AG09319 (cell line): ENCODE measurements at places on chromosomes 4 and X.
A peak's percentile ranks its signal among the peaks of the same experiment; 100 is the strongest.

DNA sequence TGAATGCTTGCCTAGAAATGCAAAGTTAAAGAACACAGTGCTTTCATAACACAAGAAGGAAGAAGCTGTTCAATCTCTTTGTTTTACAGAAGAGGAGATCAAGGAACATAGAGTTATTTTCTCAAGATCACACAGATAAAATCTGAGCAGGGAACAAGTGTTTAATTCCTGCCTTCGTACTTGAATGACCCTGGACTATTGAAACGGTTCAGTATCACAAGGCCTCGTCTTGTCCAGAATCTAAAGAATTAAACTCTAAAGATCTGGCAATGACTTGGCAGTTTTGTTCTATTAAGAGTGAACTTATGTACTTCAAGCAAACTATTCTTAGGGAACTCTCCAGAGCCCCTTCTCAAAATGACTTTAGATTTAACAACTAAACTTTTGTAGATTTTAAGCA lies 97.7 kb downstream of the ANXA5 start:
- no peak for DNase-seq

DNA sequence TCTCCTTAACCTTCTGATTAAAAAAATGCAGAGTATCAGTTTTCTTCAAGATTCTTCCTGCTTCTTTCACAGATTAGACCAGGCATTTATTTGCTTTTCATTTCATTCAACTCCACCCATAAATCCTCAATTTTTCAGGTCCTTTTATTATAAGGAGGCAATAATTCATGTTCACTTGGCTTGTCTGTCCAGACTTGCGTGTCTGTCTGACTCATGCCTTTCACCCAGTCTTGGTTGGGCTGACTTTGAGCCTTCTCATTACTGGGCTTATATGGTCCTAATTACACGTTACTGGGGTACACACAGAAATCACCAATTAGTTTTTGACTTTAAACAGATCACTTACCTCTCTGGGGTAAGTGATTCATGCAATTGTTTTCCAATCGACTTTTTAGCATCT lies 48.8 kb upstream of the GALNT7 start:
- DNase-seq = no peak

- no peak for DNase-seq
Measured at GRCh38 chrX:154294791-154295574, at the start of gene TEX28. Gene TEX28 (minus strand): TSS chrX:154295124. CDS start chrX:154292117, 3,007 bp downstream.

DNA sequence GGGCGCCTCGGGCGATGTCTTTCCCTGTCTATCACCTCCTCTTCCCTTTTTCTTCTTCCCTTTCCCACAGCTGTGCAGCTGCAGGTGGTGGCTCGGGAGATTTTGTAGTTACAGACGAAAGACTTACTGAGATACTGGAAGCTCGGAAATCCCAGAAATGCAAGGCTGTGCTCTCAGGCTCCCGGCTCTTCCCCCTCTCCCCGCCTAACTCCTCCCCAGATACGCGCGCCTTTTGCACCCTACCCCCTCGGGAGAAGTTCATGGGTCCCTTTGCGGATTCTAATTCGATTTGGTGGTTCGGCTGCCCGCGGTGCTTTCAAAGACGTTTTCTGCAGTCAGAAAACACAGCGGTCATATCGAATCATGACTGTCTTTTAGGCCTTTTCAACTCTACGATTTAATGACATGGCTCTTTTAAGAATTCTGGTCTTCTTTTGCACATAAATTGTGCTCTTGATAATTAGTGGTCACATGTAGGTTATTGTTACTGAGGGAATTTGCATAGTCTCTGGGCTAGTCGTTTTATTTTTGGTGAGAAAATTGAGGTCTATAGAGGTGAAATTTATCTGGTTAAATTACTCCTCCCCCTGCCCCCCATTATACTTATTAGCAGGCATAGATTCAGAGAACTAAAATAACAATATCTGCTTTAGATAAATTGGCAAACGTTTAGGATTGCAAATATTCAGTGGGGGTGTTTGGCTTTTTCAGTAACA lies 1.6 kb downstream of the SEPTIN11 start:
- no peak for DNase-seq

- no peak for DNase-seq
Measured at GRCh38 chrX:30831082-30831481, 58.0 kb downstream of the TAB3 start.

DNA sequence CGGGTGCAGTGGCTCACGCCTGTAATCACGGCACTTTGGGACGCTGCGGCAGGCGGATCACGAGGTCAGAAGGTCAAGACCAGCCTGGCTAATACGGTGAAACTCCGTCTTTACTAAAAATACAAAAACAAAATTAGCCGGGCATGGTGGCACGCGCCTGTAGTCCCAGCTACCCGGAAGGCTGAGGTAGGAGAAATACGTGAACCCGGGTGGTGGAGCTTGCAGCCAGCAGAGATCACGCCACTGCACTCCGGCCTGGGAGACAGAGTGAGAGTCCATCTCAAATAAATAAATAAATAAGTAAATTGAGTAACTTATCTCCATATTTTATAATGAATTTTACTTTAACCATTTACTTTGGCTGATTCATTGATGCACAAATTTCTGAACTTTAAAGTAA lies 1913.3 kb downstream of the PCDH7 start:
- DNase-seq = no peak

GRCh38 chr4:11408233-11408967 lies 20.3 kb downstream of the HS3ST1 start:
- DNase-seq = no peak

DNA sequence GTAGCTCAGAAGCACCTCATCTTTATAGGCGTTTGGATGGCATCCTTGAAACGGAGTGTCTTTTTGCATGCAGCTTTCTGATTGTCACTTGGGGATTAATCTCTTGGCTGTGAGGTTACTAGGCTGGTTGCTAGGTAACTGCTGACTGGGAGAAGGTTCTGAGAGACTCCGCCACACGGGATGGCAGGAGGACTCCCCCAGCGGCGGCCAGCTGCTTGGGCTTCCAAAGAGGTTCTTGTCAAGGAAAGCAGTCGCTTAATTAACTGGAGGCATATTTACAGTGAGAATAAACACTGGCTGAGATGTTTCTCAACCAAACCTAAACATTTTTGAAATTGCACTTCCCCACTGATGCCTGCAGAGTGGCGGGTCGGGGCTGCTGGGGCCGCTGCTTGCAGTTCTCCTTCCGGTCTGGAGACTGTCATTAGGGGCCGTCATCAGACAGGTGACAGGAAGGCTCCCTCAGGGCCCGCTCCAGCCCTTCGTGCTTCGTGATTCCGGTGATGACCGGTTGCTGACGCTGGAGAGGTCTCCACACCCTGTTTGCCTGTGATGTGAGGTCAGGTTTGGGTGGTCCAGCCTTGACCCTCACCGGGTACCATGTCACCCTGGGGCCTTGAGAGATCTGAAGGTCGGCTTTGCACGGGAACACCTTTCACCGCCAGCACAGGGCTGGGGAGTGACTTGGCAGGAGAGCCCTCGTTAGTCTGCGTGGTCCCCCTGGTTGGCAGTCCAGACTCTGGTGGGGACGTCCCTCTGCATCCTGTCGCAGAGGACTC lies 9.1 kb downstream of the NSG1 start:
- no peak for DNase-seq

DNA sequence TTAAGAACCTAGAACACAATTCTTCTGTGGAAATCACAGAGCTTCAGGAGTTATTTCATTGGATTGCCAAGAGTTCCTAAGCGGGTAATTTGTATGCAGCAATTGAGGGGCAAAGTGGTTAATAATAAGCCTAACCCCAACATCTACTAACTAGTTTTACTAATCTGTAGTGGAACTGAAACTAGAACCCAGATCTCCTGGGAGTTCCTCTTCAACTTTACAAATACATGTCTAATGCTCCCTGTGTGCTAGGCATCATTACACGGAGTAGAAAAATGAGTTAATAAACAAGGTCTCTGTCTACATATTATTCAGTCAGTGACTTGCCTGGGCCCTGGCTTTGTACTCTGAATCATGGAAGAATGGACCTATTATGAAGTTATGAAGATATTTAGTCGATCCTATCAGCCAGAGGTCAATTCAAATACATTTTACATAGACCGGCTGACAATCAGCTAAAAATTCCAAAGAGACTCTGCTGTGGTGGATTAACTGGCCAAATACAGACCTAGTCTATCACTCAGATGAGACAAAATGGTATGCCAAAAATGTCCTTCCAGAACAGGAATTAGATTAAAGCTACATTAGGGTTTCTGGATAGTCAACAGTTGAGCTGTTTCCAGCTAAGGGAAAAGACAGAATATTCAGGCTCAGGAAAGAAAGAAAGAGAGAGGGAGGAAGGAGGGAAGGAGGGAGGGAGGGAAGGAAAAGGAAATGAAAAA lies 326.0 kb downstream of the FBXW7 start:
- DNase-seq = no peak

GRCh38 chr4:183876268-183876934 lies 28.7 kb upstream of the STOX2 start:
- DNase-seq = peak; percentile 20

- DNase-seq = no peak
Measured at GRCh38 chr4:71004281-71004851, 10.9 kb downstream of the DCK start.

- DNase-seq = peak; percentile 66
Measured at GRCh38 chrX:134670134-134670924, 12.1 kb upstream of the PLAC1 start.

DNA sequence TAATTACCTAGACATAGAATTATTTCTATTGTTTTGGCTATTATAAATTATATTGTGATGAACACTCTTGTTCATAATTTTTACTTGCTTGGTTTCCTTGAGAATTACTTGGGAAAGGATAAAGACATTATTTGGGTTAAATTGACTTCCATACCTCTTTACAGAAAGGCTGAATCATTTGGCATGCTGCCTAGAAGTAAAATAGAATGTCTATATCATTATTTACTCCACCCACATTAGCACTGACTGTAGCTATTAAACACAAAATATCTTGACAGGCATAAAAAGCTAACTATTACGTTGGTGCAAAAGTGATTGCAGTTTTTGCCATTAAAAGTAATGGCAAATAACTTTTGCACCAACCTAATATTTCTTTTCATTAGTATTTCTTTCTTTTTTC lies 29.7 kb upstream of the ADH6 start:
- DNase-seq = no peak

GRCh38 chr4:55546756-55547465 lies at the start of gene CLOCK:
Gene CLOCK (minus strand): TSS chr4:55546909. CDS start chr4:55482785, 64,124 bp downstream.
- DNase-seq = peak; percentile 73

GRCh38 chr4:172794307-172794703 lies 374.3 kb upstream of the GALNT7 start:
- no peak for DNase-seq

GRCh38 chr4:105433421-105433820 lies 40.4 kb downstream of the PPA2 start:
- no peak for DNase-seq

- no peak for DNase-seq
Measured at GRCh38 chr4:138414202-138414601, 172.1 kb upstream of the SLC7A11 start.

GRCh38 chrX:18949291-18949943 lies 34.5 kb downstream of the PHKA2 start:
- DNase-seq = no peak

GRCh38 chr4:64713256-64713840 lies 304.1 kb upstream of the TECRL start:
- no peak for DNase-seq

DNA sequence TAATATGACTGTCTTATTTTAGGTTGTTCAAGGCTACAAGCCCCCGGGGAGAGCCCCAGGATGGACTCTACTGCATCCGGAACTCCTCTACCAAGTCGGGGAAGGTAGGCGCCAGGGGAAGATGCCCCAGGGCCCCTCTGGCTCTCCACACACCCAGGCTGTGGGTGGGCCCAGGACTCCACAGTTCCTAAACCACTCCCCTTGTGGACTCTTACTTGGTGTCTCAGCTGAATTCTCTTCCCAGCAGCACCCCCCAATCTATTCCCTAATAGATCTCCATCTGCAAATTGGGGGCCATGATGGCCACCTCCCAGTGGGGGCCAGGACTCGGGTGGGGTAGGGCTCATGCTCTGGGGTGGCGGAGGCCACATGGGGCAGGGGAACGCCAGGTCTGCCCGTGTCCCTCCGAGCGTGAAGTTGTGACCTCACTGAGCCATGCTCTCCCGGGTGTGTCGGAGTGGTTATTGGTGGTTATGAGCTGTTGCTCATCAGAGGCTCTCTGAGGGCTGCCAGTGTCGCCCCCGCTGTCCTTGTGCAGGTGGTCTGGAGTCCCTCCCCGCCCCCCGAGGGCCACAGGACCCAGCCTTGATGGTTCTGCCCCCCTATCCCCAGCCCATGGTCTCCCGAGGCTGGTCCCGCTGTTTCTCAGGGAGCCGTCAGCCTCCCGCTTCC lies 11.2 kb upstream of the ADD1 start:
- DNase-seq = no peak

- DNase-seq = no peak
Measured at GRCh38 chr4:141356321-141356962, 135.7 kb downstream of the ZNF330 start.

- no peak for DNase-seq
Measured at GRCh38 chr4:169050284-169050683, 40.2 kb upstream of the CBR4 start.

- no peak for DNase-seq
Measured at GRCh38 chrX:83934220-83934619, 73.3 kb downstream of the CYLC1 start.

- no peak for DNase-seq
Measured at GRCh38 chrX:42237956-42238355, 314.6 kb upstream of the CASK start.

GRCh38 chrX:148380650-148381561 lies 119.5 kb upstream of the AFF2 start:
- DNase-seq = no peak

GRCh38 chr4:41981456-41981855 lies at the start of gene DCAF4L1:
Gene DCAF4L1 (plus strand): TSS chr4:41981756. CDS start chr4:41981793, 37 bp downstream.
- no peak for DNase-seq

DNA sequence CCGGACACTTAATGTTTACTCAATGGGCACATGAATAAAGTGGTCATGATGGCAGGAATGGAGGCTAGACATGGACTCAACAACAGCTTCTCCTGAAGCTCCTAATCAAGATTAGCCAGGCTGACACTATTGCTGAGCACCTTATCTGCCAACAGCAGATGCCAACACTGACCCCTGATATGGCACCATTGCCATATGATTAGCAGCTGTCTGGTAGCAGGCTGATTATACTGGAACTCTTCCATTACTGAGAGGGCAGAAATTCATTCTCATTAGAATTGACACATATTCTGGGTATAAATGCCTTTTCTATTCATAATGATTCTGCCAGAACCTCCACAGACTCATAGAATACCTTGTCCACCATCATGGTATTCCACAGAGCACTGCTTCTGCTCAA lies 18.4 kb upstream of the AFF1 start:
- no peak for DNase-seq

- no peak for DNase-seq
Measured at GRCh38 chr4:36269533-36270173, 11.8 kb upstream of the DTHD1 start.

DNA sequence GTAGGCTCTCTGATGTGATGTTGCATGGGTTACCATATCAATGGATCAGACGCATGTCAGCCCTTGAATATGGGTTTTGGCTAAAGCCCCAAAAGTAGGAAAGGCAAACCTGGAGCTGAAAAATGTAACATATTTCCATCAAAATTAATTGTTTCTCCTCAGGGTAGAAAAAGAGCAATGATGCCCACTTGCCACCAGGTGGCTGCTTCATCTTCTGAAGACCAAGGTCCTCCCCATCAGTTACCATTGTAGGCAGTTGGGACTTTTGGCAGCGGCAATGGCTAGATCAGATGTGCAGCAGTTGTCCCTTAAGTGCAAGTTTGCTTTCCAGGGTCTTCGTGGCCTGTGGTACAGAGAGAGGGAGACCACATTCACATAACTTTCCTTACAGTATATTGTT lies 118.2 kb downstream of the NAF1 start:
- no peak for DNase-seq
